Stimulated activated CD8-positive, alpha-beta memory T cell treated with anti-CD3 and anti-CD28 coated beads, Interleukin-15, amount 100 ng/mL, for 48 hours (primary cell): ENCODE measurements at places on chromosomes 12 and 14.

DNA sequence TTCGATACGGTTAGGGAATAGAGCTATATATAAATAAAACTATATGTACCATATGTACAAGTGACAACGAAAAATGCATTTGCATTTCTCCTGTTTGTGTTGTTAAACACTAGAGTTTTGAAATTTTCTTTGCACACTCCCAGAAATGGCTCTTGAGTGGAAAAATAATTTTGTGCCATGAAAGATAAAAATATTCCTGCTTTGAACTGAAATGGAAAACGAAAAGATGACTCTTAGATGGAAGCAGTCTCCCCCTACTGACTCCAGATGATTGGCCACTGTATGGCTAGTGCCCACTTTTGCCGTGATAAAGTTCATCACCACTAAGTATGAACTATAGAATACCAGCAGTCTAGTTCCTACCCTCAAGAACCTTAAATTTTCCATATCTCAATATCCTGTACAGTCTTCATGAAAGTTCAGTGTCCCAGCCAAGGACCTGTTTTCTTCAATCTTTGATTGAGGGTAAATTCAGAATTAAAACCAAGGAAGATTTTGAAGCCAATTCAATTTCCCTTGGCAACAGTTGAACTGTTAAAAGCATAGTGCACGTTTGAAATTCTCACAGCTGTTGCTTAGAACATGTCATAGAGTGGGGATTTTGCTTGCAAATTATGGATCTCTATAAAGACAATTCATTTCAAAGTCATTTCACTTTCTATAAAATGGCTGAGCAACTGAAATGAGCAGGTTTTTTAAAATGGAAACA lies 1.6 kb upstream of the PPP2R5E start:
- no peak for DNase-seq

DNA sequence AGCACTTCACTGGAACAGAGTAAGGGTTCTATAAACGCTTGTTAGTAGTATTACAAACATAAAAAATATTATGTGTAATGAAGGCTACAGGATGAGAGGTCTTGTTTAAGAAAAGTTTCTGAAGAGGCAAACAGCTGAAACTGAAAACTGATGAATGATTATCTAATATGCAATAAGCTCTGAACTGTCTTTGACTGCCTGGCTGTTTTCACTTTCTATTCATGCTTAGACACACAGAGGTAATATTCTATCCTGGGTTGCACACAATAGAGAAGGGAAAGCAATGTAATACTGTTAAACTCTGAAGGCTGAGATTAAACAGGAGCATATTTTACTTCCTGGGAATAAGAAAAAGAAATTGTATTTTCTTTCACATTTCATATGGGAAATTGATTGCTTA lies 251.3 kb downstream of the ALX1 start:
- no peak for DNase-seq

- DNase-seq = no peak
Observed at GRCh38 chr12:114852976-114853529, 169.1 kb upstream of the TBX3 start.

GRCh38 chr12:4261655-4262054 lies 11.9 kb upstream of the CCND2 start:
- no peak for DNase-seq

DNA sequence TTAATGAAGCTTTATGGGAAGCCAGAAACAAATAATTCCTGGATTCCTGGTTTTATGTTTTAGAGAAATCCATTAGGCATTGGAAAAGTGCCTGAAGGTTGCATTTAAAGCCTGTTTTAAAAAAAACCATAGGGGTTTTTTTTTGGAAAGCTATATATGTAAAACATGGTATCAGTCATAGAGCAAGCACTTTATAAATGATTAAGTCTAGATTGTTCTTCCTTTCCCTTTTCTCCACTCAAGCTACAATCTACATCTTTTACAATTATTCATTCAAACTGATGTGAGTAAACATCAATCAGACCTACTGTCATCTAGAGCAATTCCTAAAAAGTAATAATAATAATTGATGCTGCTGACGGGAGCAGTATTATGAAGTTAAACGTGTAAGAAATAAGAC lies 500.7 kb downstream of the TMEM117 start:
- no peak for DNase-seq

DNA sequence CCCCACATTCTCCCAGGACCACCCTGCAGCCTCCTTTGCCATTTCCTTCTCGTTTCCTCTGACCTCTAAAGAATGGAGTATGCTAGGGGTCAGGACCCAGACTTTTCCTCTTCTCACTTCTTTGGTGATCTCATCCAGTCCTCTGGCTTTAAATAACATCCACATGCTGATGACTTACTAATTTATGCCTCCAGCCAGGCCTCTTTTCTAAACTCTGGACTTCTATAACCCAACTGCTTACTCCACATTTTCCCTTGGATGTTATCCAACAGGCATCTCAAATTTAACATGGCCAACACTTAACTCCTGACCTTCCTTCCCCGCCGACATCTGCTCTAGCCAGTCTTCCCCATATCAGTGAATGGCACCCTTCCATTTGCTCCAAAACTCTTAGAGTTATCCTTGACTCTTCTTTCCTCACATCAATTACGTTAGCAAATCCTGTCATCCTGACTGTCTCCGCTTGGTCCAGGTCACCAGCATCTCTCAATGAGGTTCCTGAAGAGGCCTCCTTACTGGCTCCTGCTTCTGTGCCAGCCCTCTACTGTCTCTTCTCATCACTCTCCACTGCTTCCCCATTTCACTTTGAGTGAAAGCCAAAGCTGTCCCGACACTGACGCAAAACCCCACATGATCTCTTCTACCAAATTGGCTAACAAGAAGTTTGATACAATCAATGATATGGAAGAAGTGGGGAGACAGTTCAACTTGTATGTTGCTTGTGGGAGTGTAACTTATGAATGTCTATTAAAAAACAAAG lies 42.7 kb downstream of the TMBIM6 start:
- DNase-seq = no peak

- DNase-seq = no peak
Observed at GRCh38 chr14:75282170-75282554, 3.5 kb downstream of the FOS start.

- no peak for DNase-seq
Observed at GRCh38 chr12:30730011-30730410, 24.7 kb downstream of the CAPRIN2 start.

DNA sequence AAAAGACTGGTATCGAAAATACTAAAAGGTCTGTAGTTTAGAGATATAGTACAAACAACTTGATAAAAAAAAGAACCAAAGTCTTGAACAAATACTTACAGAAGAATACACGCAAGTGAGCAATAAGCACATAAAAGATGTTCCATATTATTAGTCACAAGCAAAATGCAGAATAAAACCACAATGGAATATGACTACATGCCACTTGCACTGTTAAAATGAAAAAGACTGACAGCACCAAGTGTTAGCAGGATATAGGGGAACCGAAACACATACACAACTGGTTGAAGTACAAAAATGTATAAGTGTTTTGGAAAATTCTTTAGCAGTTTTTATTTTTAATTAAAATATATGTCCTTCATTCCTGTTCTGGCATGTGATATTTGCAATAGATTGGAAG lies 3.6 kb downstream of the CLEC2A start:
- no peak for DNase-seq

DNA sequence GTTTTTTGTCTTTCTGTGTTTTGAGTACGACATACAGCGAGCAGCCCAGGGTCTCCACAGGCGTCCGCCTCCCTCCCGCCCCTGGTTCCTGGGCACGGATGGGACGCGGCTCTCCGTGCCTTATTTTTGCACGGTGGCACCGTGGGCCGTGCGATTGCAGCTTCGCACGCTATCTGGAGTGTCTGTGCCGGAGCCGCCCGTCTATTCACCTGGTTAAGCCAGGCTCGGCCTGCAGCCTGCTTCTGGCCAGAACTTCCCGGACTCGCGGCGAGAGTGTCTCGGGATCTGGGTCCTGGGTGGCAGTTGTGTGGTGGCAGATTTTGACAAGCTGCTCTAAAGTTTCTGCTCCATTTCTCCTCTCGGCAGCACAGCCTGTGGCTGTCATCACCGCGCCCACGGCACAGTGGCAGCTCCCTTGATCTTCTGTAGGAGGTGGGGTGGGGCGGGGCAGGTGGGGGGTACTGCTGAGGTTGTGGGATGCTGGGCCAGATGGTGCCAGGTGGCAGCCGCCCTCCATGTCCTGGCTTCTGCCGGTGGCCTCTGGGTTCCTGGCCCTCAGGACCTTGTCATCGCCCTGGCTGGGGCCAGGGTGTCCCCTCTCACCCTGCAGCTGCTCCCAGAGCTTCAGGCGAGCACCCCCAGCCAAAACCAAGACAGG lies 2.9 kb downstream of the MMP17 start:
- no peak for DNase-seq

DNA sequence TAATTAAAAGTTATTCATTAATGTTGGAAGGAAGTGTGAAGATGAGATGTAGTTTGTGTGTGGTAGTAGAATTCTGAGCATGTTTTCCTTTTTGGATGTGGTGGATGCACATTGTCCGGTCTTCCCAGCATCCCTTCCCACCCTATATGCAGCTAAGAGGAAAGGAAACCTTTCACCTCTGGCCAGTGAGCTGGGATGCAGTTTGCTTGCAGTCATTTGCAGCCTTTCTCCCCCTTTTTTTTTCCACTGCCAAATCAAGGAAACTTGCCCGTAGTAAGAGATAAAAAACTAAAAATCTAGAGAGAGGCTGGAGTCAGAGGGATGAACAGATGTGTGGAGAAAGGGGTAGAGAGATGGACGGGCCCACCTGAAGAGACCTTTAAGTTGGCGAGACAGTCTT lies 72.5 kb upstream of the SLC38A2 start:
- no peak for DNase-seq

- no peak for DNase-seq
Observed at GRCh38 chr12:95116341-95116740, 42.9 kb upstream of the NR2C1 start.

DNA sequence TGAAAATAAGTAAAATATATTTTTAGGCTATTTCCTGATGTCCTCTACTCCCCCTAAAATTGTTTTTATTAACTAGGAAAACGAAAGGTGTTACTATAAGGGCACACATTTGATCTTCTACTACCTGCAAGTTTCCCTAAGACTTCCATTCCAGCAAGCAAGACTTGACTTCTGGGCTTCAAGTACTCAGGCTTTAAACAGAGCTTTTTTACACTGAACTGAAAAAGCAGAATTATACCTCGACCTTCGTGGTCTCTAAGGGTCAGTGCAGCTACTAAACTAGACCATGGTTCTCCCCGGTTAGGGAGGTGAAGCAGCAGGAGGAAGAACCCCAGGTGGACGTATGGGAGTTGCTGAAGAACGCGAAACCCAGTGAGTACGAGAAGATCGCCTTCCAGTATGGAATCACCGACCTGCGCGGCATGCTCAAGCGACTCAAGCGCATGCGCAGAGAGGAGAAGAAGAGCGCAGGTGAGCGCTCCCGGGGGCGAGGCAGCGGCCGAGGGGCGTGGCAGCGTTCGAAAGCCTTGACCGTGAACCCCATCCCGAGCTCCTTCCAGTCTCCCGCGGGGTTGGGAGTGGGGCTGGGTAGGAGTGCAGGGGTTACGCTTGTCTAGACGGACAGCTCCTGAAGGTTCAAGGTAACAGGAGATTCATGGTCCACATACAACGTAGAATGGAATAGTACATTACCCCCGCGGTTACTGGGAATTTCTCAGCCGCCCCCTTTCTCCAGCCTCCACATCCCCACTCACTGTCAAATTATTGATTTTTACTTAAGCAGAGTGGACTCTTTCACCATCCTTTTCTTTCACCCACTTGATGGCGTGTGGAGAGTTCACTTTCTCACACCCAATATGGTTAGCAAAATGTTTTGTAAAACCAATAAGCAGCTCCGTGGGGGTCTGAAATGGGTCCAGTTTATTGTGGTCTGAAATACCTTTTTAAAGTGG lies 47.6 kb downstream of the MYBPC1 start:
- no peak for DNase-seq

GRCh38 chr14:57420033-57420432 lies 29.6 kb downstream of the NAA30 start:
- no peak for DNase-seq

DNA sequence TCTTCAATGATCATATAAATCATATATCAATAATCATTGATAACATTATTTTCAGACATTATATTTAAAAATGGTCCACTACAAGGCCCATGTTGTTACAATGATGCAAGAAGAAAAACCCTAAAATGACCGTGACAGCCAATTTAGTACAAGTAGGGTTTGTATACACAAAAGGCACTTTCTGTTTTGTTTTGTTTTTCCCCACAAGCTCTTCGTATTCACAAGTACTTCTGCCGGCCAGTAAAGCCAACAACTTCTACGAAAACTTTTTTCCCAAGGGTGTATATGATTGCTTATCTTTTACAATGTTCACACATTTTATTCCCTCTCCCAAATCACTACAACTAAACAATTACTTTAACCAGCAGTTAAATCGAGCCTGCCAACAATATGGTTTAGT lies 9.6 kb downstream of the PTPRB start:
- DNase-seq = no peak

DNA sequence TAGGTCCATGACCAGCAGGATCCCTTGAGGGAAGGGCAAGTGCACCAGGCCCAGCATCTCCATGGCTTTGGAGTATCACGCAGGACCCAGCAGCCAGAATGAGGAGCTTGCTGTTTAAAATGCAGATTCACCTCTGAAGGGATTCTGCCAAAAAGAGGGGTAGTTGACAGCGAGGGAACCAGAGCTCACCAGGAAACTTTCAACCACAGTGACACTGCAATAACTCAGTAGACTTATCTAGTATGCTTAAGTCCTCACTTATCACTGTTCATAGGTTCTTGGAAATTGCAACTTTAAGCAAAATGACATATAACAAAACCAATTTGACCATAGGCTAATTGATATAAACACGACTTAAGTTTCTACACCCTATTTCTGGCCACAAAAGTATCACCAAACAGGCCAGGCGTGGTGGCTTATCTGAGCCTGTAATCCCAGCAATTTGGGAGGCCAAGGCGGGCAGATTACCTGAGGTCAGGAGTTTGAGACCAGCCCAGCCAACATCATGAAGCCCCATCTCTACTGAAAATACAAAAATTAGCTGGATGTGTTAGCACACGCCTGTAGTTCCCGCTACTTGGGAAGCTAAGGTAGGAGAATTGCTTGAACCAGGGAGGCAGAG lies 21.4 kb upstream of the CKAP4 start:
- no peak for DNase-seq

GRCh38 chr12:68400226-68400829 lies 68.2 kb upstream of the MDM1 start:
- no peak for DNase-seq

- DNase-seq = no peak
Observed at GRCh38 chr14:96532632-96533031, 30.4 kb downstream of the PAPOLA start.

DNA sequence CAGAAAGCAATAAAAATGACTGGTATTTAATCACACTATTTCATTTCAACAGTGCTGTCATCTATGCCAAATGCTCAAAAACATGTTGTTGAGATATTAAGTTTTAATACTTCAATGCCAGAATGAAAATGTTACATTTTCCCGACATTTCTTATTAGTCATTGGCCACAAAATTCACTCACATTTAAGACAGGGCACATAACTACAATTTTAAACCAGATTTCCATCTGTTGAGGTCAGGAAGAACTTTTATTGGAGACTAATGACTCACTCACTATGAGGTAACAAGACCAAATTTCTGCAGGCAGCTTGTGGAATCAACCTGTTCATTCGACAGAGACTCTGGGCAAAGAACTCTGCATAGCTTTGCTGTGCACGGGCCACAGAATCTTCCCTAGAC lies 36.8 kb downstream of the PPTC7 start:
- DNase-seq = no peak

GRCh38 chr12:15797818-15798217 lies 8.6 kb upstream of the EPS8 start:
- DNase-seq = no peak
